Lower lobe of right lung (tissue), 2 donors: ENCODE measurements at places on chromosomes 1 and 21. TPM values are rescaled to one million over a fixed set of nuclear protein-coding genes. Genes with fewer than 3 reads are reported as not detected.

DNA sequence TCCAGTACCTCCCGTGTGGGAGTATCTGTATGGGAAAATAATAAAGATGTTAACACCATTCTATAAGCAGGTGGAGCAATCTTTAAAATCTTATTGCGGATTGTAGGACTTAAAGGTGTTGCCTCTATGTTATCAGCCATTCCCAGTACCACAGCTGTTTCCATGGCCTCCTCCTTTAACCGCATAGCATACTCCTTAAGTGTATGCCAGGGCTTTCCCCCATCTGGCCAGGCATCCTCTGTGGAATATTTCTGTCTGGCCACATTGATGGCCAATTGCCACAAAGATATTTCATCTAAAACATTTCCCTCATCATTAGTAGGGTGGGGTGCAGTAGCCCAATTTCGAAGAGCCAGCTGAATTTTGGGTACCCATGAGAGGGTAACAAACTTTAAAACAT lies 7.3 kb upstream of the STUM start:
- peaks cover 20% of the 10 kb centered on the region for H3K4me1 ChIP-seq
- no peak overlapping the region for H3K27ac ChIP-seq
- H3K36me3 ChIP-seq: no peaks in the 10 kb centered on the region
- no peak overlapping the region for H3K4me3 ChIP-seq
- DNase-seq: no peak

GRCh38 chr1:103337779-103338178 lies 187.7 kb upstream of the RNPC3 start:
- H3K27me3 ChIP-seq: no peaks in the 10 kb centered on the region
- H3K4me1 ChIP-seq: no peaks in the 10 kb centered on the region
- H3K4me3 ChIP-seq: no peak overlapping the region
- H3K36me3 ChIP-seq: no peaks in the 10 kb centered on the region

- no peak for DNase-seq
- no peaks in the 10 kb centered on the region for H3K4me1 ChIP-seq
- peaks cover 5% of the 10 kb centered on the region for H3K27me3 ChIP-seq
- H3K27ac ChIP-seq: no peak overlapping the region
- H3K36me3 ChIP-seq: no peaks in the 10 kb centered on the region
- no peak overlapping the region for H3K4me3 ChIP-seq
Measured at GRCh38 chr1:4076346-4076745, 176.3 kb upstream of the C1orf174 start.

GRCh38 chr21:45150638-45151131 lies 76.3 kb downstream of the ADARB1 start:
- H3K4me1 ChIP-seq: peaks cover 21% of the 10 kb centered on the region
- H3K27ac ChIP-seq: no peak overlapping the region
- peaks cover 13% of the 10 kb centered on the region for H3K36me3 ChIP-seq

DNA sequence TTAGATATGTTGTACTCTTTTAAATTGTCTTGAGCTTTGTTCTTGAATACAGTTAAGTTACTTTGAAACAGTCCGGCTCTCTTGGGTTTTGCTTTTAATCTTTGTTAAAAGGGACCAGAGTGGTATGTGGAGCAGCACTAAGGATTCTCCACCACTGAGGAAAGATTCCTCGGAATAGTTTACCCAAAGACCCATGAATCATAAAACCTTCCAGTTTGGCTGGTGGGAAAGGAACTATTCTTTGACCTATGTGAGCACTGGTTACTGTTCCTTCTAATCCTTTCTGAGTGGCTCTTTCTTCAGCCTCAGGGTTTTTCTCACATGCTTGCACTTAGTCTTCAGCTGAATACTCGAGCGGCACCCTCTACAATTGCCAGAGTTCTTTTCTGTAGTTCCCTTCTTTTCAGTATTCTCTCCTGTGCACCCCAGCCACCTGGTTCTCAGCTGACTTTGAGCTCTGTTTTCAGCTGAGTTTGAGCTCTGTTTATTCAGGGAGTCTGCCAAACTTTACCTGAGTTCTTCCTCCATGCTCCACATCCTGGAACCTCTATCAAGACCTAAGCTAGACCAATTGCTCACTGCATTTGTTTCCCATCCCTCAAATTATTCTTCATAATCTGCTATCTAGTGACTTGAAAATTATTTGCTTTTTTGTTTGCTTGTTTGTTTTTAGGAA lies 253.8 kb upstream of the PLXNA2 start:
- H3K36me3 ChIP-seq: no peaks in the 10 kb centered on the region
- H3K27me3 ChIP-seq: no peaks in the 10 kb centered on the region
- no peak overlapping the region for H3K4me3 ChIP-seq
- H3K4me1 ChIP-seq: no peaks in the 10 kb centered on the region
- H3K27ac ChIP-seq: no peak overlapping the region
- no peak for DNase-seq

- H3K36me3 ChIP-seq: no peaks in the 10 kb centered on the region
- DNase-seq: no peak
- H3K27ac ChIP-seq: no peak overlapping the region
Measured at GRCh38 chr1:63198871-63199394, 123.4 kb upstream of the FOXD3 start.

DNA sequence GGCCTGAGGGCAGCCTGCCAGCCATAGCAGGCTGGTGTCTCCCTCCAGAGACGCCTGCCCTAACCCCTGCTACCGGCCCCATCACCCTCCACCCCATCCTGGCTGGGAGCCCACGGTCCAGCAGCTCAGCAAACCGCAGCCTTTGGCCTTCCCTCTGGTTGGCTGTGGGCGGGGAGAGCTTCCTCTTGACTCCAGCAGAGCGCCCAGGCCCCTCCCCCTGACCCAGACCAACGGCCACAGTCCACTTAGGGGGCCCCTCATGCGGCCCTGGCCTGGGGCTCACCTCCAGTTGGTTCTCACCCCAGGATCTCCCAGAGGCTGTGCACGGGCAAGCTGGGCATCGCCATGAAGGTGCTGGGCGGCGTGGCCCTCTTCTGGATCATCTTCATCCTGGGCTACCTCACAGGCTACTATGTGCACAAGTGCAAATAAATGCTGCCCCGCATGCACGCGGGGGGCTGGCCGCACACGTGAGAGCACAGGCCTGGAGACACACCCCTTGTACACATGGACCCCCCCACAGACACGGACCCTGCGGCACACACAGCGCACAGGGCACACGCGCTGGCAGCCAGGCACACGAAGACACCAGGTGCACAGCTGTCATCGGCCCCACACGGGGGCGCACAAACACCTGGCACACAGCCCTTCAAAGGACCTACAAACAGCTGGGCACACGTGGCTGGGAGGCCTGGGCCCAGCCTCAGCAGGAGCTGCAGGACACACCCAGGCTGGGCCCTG lies 3.1 kb downstream of the SMIM1 start:
- H3K36me3 ChIP-seq: peaks cover 21% of the 10 kb centered on the region
- no peak overlapping the region for H3K4me3 ChIP-seq
- H3K4me1 ChIP-seq: peaks cover 41% of the 10 kb centered on the region
- no peaks in the 10 kb centered on the region for H3K27me3 ChIP-seq
- H3K27ac ChIP-seq: no peak overlapping the region
- DNase-seq: peak; percentile 77

GRCh38 chr1:55463814-55464475 lies 248.8 kb upstream of the USP24 start:
- H3K4me3 ChIP-seq: no peak overlapping the region
- H3K27me3 ChIP-seq: no peaks in the 10 kb centered on the region

DNA sequence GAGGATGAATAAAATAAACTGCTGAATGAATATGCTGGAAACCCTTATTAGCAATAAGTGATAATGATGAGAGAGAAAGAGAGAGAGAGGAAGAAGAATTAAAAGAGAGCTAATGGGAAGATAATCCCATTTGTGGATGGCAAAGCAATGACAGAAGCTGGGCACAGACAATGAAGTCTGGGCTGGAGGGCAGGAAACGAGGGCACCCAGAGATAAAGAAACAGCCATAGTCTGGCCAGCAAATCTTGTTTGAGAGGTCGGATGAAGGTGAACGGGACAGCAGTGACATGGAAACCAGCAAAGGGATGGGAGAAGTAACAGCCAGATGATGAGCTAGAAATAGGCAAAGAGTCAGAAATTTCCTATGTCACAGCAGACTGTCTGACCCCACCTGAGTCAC lies 155.9 kb downstream of the ASTN1 start:
- H3K4me1 ChIP-seq: no peaks in the 10 kb centered on the region
- H3K27me3 ChIP-seq: no peaks in the 10 kb centered on the region
- H3K27ac ChIP-seq: no peak overlapping the region

DNA sequence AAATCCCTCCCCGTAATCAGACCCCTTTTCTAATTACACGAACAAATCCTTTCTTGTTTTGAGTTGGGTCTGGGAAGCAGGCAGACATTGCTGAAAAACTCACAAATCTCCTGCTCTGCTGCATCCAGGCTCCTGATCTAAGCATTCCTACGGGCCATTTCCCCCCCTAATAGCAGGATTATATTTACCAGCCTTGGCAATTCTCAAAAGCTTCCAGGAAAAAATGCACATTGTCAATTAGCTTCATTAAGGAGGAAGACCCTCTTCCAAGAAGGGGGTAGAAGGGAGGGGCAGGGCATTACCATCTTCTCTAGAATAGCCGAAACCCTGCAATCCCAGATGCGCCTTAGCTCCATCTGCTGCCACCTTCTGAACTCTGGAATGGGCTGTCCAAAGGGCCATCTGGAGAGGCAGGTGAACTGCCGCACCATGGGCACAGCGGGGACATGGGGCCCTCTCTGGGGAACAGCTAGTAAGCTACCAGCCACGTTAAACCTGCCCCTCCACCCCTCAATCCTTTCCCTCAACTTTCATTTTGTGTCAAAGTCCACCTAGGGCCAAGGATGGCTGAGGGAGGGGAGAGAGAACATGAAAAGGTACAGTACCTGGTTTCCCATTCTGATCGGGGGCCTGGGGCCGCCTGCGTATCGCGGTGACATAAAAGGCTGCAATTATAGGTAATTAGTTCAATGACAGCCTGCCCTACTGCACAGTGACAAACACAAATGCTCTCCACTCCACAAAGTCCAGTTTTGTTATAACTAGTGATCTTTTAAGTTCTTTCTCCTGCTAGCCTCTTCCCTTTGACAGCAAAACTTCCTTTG lies 56.8 kb downstream of the MRPL37 start:
- peaks cover 2% of the 10 kb centered on the region for H3K36me3 ChIP-seq
- no peaks in the 10 kb centered on the region for H3K27me3 ChIP-seq
- H3K27ac ChIP-seq: no peak overlapping the region
- no peak for DNase-seq

- peaks cover 2% of the 10 kb centered on the region for H3K27me3 ChIP-seq
- DNase-seq: no peak
- H3K4me3 ChIP-seq: no peak overlapping the region
- no peaks in the 10 kb centered on the region for H3K36me3 ChIP-seq
- no peaks in the 10 kb centered on the region for H3K4me1 ChIP-seq
Measured at GRCh38 chr1:233791721-233792120, 112.8 kb upstream of the SLC35F3 start.

- H3K4me1 ChIP-seq: no peaks in the 10 kb centered on the region
- no peak overlapping the region for H3K27ac ChIP-seq
- no peaks in the 10 kb centered on the region for H3K36me3 ChIP-seq
- no peaks in the 10 kb centered on the region for H3K27me3 ChIP-seq
Measured at GRCh38 chr1:167158111-167158812, 62.4 kb upstream of the POU2F1 start.

- peaks cover 23% of the 10 kb centered on the region for H3K4me1 ChIP-seq
- H3K27me3 ChIP-seq: peaks cover 6% of the 10 kb centered on the region
- peak overlapping the region; percentile 28 for H3K4me3 ChIP-seq
- H3K27ac ChIP-seq: peak overlapping the region; percentile 56
- H3K36me3 ChIP-seq: no peaks in the 10 kb centered on the region
Measured at GRCh38 chr1:12125422-12126355, 41.1 kb upstream of the TNFRSF1B start.

GRCh38 chr1:113252166-113252565 lies 138.1 kb upstream of the MAGI3 start:
- DNase-seq: no peak
- peaks cover 11% of the 10 kb centered on the region for H3K4me1 ChIP-seq
- no peak overlapping the region for H3K4me3 ChIP-seq

GRCh38 chr1:165884690-165885304 lies 57.4 kb downstream of the UCK2 start:
- H3K4me1 ChIP-seq: peaks cover 14% of the 10 kb centered on the region
- H3K36me3 ChIP-seq: no peaks in the 10 kb centered on the region
- H3K27me3 ChIP-seq: no peaks in the 10 kb centered on the region

DNA sequence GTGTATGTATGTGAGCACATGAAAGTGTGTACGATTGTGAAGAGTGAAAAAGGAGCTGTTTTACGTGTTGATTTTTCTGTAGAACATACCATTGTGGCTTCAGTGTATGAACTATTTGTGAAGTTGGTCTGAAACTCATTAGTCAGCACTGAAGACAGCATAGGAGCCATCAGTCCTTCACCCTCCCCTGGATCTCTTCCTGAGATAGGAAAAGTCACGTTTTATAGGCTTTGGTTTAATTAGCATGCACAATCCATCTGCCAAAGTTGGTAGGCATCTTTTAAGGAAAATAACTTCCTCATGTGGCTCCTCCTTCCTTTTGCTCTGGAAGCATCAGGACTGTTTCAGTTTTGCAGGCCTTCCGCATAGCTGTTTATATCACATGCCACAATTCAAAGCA lies 1.4 kb upstream of the RABIF start:
- H3K4me1 ChIP-seq: peaks cover 19% of the 10 kb centered on the region
- DNase-seq: no peak
- peaks cover 46% of the 10 kb centered on the region for H3K36me3 ChIP-seq
- no peak overlapping the region for H3K4me3 ChIP-seq
- H3K27me3 ChIP-seq: no peaks in the 10 kb centered on the region

DNA sequence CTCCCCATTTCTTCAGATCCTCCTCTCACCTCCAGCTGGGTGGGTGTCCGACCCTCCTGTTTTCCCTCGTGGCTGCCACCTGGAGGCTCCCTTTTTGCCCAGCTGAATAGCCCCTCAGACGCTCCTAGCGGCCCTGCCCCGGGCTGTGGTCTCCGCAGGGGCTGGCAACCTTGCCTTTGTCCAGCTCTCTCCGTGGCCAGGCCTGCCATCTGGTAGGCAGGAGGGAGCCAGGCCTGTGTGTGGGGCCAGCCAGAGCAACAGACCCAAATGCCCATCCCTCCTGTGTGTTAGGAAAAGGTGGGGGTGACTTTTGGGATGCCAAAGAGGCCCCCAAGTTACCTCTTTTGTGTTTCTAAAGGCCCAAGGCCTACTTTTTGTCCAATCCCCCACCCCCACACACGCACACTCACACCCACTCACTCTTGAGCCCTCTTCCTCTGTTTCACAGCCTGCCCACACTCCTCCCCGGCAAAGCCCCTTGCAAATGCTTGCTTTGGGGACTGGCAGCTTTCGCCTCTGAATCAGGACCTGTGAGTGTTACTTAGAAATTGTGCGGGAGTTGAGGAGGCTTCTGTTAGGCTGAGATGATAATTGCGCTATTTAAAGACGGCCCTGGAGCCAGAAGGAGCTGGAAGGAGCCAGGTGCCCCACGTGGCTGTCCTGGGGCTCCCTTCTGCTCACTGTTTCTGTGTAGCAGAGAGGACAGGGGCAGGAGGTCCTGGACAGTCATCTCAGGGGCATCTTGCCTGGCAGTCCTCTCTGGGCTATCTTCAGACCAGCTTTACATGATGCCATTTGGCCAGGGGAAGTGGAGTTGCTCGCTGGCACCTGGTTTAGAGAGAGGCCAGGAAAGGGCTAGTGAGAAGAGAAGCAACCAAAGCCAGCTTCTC lies 9.1 kb downstream of the PPFIA4 start:
- DNase-seq: no peak
- no peaks in the 10 kb centered on the region for H3K36me3 ChIP-seq
- H3K4me1 ChIP-seq: no peaks in the 10 kb centered on the region

CCDC190 gene
- 5.2 TPM for total RNA-seq

CNKSR1 gene
- 25.0 TPM for total RNA-seq

RGS7 gene
- 0.21 TPM for total RNA-seq

CBR1 gene
- total RNA-seq: 72.9 TPM

MFAP2 gene
- 11.9 TPM for total RNA-seq

PLEKHG5 gene
- total RNA-seq: 9.5 TPM

P3H1 gene
- 24.4 TPM for total RNA-seq

TNFSF18 gene
- total RNA-seq: 0.24 TPM

IL20 gene
- not detected for total RNA-seq

HSF2BP gene
- total RNA-seq: 0.32 TPM

ADAM30 gene
- total RNA-seq: not detected

CTTNBP2NL gene
- total RNA-seq: 56.3 TPM

INAVA gene
- total RNA-seq: 7.8 TPM

ACTL8 gene
- not detected for total RNA-seq
